Renal cortex interstitium (tissue), 15 donors: ENCODE measurements at places on chromosomes 3 and 15.

DNA sequence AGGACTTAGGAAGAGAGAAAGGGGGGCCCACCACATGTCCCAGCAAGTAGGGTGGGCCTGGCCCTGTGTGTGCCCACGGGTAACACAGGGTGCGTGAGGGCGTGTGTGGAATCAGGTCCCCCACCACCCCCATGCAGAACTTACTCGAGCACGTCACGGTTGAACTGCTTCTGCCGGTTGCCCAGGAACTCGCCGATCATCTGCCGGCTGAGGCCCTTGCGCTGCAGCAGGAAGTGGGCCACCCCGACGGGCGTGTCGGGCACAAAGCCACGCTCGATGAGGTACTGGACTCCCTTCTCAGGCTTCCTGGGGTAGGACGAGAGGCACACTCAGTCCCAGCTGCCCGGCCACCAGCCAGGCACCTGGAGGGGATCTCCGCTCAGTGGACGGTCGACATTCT lies 83.1 kb upstream of the RPL32 start:
- DNase-seq, result no peak

GRCh38 chr3:54845551-54845950 lies 82.3 kb downstream of the LRTM1 start:
- DNase-seq, result no peak

DNA sequence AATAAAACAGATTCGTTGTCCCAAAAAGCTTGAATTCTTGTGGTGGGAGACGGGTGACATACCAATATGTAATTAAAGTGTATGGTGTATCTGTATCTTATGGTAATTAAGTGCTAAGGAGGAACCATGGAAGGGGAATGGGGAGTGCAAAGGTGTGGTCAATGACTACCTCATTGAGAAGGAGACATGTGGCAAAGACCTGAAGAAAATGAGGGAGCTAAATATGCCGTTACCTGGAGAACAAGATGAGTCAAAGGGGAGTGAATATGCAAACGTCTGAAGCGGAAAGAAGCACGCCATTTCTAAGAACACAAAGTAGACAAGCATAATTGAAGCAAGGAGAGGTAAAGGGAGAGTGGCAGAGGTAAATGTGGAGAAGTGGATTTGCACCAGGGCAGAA lies 115.7 kb downstream of the SI start:
- no peak for DNase-seq

DNA sequence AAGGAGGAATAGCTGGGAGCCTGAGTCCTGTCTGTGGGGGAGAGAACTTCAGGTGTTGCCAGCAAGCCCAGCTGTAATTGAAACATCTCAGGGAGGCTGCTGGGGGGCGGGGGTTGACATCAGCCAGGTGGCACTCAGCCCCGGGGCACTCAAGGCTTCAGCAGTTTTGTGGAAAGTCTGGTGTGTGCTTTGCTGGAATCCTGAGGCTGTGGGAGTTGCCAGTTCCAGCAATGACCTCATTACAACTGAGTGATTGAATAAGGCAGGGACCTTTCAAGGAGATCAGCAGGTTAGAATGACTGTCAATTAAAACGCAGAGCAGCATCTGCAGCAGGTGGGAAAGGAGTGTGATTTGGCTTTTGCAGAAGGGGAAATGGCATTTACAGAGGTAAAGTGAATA lies 75.7 kb downstream of the FAM43A start:
- peak; percentile 60 for DNase-seq

DNA sequence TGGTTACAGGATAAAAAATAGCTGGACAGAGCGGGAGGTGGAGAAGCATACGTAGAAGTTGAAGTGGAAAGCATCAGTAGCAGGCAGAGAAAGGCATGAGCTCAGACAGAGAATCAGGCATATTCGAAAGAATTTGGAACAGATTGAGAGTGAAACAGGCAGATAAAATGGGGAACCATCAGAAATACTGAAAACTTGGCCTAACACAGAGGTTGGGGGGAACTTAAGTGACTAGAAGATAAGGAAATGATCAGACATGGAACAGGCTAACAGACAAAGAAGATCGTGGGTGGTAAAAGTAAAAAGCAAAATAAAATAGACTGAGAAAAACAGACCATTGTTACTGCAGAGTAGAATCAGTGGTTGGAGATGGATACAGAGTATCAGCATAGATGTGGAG lies 32.9 kb downstream of the GTF2E1 start:
- no peak for DNase-seq

- no peak for DNase-seq
These were observed 14.8 kb downstream of the ARNT2 start for GRCh38 chr15:80418892-80419537.

GRCh38 chr3:8733332-8734094 lies at the start of gene CAV3:
CAV3 (plus strand) TSS chr3:8733802; CDS start chr3:8733877, 75 bp downstream.
- DNase-seq, result peak; percentile 18

DNA sequence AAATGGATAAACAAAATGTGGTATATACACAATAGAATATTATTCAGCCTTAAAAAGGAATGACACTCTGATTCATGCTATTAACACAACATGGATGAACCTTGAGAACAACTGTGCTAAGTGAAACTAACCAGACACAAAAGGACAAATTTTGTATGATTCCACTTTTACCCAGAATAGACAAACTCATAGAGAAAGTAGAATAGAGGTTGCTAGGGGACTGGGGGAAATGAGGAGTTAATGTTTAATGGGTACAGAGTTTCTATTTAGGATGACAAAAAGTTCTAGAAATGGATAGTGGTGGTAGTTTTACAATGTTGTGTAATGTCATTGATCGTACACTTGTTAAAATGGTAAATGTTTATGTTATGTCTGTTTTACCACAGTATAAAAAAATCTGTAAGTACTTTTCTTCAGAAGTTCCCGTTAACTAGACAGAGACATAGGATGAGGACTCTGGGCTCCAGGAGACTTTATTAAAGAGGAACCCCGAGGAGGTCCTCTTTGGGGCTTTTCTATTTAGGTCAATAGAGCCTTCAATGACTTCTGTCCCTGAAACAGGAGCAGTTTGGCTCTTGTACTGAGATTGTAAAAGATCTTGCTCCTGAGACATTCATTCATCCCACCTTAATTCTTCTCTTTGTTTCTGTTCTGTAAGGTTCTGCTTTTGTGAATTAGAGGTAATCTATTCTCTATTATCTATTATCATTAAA lies 24.5 kb downstream of the ABHD6 start:
- DNase-seq, result no peak

DNA sequence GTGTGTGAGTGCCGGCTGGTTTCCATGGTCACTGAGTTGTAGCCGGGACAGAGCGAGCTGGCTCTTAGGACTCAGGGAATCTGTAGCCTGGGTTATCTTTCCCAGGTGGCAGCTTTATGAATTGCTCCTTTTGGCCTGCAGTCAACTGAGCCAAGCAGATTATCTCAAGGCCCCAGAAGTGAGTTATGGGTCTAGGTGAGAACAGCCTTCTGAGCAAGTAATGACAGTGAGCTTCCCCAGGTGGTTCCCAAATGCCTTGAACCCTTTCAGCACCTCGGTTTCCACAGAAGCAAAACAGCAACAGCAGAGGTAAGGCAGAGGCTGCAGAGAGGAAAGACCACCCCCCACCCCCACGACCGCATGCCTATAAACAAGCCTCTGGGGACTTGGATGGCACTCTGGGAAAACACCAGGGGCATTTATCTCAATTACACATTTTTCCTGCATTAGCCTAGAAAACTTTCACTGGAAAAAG lies 56.7 kb upstream of the DGKG start:
- no peak for DNase-seq

DNA sequence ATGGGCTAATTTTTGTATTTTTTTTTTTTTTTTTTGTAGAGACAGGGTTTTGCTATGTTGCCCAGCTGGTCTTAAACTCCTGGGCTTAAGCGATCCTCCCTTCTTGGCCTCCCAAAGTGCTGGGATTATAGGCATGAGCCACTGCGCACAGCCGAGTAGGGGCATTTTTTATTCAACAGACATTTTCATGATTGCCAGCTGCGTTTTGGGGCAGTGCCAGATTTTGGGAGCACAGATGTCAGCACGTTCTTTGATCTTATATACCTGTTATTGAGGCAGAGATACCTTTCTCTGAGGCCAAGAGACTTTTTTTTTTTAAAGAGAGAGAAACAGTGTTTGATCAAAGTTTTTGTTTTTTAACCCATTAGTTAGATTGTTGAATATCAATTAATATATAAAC lies 16.8 kb downstream of the NEO1 start:
- no peak for DNase-seq

- DNase-seq, result no peak
These were observed 14.2 kb upstream of the NRROS start for GRCh38 chr3:196625331-196625730.

- DNase-seq, result no peak
These were observed 4.1 kb upstream of the TBC1D23 start for GRCh38 chr3:100256731-100257151.

DNA sequence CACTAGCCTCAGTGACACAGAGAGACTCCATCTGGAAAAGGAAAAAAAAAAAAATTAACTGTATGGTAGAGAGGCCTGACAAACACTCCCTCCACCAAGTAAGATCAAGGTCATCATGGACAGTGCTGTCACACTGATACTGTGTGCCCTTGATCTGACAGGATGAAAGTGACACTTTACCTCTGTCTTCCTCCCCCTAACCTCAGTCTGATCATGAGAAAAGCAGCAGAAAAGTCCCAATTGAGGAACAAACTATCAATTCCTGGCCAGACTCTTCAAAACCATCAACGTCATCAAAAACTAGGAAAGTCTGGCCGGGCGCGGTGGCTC lies 26.7 kb downstream of the PGPEP1L start:
- DNase-seq, result no peak

DNA sequence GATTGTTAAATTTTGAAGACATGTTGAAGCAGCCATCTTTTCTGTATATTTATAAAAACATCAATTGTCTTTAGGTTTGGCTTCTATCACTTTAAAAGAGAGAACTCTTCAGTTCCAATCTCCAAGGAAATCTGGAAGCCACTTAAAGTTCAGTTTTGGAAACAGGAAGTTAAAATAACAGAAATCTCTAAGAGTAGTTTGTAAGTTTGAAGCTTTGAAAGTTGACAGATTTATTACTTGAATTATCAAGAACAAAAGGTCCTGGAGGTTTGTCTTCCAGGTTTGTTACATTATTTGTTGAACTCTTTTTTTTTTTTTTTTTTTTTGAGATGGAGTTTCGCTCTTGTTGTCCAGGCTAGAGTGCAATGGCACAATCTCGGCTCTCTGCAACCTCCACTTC lies 30.0 kb downstream of the RNF111 start:
- DNase-seq, result no peak

DNA sequence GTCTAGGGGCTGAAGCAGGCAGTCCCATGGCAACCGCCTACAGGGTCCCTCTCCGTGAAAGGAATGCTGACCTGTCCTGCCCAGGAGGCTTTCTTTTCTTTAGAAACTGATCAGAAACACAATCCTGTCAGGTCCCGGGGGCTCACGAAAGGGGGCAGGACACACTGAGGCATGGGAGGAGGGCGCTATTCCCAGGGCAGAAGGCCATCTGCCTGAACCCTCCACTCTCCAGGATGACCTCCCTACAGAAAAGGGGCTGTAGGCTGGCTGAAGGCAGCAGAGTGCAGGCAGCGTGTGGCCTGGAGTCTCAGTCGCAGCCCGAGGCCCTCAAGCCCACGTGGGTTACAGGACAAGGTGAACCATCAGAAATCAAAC lies 18.4 kb upstream of the LRRK1 start:
- DNase-seq, result no peak

DNA sequence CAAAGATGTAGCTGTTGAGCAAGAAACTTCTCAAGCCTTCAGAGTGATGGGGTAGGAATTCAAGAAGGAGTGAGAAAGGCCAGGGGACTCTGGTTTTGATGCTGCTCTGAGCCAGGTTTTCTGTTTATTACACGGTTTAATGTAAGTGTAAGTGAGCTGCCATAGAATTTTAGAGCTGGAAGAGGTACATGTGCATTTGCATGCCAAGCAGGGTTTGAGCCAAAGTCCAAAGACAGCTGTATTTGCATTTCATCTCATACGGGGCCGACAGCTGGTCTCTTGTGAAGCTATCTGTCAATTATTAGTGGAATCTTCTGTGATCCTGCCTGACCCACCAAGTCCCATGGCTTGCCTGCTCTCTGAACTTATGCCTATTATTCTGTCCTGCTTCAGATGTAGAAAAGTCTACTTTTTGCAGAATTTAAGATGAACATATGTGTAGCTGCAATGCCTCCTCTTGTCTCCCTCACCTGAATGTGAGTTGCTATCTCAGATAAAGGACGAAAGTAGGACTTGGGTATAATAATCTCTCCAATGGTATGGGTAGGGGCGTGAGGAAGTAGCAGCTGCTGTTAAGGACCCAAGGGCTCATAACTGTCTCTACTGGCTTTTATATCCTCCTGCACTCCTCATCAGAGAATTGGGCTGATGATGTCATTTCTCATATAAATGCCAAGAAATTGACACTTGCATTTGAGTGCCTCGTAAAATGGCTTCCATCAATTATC lies 160.0 kb downstream of the SQOR start:
- DNase-seq, result no peak

- no peak for DNase-seq
These were observed 3.2 kb downstream of the TNNC1 start for GRCh38 chr3:52450489-52451236.

DNA sequence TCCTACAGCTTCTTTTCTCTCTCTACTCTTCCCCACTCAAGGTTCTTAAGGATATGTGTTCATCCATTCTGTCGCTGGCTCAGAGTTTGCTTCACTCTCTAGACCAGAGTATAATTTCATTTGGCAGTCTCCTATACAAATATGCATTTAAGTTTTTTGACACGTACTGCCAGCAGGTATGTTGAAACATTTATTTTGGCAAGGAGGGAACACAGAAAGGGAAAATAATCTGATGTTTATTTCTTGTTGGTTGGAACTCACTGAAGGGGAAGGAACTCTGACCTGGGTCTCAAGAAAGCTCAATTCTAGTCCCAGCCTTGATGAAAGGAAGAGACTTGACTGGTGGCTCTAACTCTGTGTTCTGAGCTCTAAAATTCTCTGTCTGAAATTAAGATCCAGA lies 21.6 kb downstream of the FANCD2 start:
- DNase-seq, result no peak

DNA sequence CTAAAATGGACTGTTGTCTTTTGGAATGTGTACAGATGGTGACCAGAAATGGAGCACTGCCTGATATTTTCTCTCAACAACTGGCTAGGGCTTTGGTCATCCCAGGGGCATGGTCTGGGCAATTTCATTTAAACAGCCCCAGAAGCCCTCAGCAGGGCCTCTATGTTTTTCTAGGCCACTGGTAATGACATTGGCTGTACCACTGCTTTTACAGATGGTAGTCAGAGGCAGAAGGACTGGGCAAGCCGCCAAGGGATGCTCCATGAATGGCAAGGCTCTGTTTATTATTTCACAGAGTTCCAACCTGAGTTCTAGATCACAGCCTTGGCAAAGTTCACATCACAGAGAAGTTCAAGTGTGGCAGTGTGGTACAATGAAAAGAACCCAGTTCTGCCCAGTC lies 37.0 kb upstream of the LMCD1 start:
- no peak for DNase-seq

GRCh38 chr15:98289747-98290146 lies 329.2 kb downstream of the ARRDC4 start:
- no peak for DNase-seq
